ENCODE measurements at places on chromosomes 4 and X. TPM values are rescaled to one million over a fixed set of nuclear protein-coding genes. Genes with fewer than 3 reads are reported as not detected.

DNA sequence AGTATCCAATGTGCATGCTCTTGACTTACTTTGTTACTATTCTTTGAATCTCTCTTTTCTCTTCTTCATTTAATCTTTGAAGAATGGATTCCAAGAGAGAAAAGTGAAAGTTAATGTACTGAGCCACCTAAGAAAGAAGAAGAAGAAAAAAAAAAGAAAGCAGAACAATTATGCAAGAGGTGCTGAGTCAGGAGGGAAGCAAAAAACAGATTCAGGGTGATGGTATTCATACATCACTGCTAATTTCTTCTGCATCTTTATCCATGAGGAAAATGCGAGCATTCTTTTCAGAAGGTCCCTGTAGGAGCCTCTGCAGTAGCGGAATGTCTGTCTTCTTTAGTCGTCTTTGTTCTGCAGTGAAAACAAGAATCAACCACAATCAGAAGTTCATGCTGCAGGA is 43.9 kb downstream of the RASSF6 start:
- DNase-seq, result peak; percentile 59

- DNase-seq, result no peak
Observed at GRCh38 chr4:2194496-2194895, 47.4 kb downstream of the HAUS3 start.

- DNase-seq, result no peak
Observed at GRCh38 chr4:8589823-8590545, 2.6 kb upstream of the CPZ start.

DNA sequence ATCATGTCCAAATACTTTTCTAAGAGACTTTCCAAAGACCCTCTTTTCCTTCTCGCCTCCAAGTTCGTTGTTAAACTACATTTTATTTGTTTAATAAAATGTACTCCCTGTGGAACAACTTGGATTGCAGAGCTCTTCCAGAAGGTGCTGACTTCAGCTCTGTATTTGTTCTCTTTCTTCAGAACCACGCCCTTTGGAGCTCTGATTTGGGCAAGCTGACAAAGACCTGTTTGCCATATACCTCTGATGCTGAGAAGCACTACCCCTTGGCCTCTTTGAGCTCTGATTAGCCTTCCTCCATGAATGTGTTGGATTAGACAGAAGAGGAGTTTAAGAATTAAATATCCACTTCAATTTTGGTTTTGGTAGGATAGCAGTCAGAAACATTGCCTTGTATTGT is 815.1 kb upstream of the POU3F4 start:
- no peak for DNase-seq

DNA sequence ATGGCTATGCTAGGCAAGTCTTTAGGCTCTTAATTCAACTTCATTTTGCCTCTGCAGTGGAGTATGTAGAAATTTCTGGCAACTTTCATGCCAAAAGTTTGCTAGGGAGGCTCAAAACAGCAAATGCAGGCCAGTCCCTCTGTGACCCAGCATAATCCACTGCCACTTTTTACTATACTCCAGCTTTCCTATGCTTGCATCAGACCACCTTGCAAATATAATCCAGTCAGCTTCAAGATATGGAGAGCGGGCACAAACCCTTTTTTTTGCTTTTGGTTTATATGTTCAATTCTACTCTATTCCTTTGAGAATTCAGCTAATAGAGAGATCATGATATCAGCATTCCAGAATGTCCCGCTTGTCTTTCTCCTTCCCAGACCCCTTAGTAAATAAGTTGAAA is 192.0 kb upstream of the PABPC4L start:
- no peak for DNase-seq

DNA sequence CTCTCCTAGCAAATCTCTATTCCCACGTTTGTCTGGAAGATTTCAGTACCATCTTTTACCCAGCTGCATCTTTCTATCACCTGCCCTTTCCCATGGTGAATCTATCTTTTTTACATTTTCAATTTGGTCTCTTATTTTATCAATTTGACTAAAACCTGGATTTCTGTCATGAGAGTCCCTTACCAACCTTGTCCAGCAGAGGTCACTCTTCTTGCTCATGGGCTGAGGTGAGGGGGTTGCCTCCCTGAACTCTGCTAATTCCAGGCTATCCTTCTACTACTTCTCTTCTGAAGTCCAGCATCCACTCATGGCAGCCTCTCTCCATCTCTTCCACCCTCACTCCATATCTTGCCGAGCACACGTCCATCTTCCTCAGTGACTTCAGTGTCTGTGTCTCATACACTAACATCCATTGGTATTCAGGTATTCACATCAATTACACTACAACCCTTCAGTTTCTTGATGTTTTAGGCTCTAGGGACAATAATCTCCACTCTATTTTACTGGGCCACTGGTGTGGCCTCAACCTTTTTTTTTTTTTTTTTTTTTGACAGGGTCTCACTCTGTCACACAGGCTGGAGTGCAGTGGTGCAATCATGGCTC is 17.8 kb upstream of the ZNF827 start:
- DNase-seq, result peak; percentile 43

DNA sequence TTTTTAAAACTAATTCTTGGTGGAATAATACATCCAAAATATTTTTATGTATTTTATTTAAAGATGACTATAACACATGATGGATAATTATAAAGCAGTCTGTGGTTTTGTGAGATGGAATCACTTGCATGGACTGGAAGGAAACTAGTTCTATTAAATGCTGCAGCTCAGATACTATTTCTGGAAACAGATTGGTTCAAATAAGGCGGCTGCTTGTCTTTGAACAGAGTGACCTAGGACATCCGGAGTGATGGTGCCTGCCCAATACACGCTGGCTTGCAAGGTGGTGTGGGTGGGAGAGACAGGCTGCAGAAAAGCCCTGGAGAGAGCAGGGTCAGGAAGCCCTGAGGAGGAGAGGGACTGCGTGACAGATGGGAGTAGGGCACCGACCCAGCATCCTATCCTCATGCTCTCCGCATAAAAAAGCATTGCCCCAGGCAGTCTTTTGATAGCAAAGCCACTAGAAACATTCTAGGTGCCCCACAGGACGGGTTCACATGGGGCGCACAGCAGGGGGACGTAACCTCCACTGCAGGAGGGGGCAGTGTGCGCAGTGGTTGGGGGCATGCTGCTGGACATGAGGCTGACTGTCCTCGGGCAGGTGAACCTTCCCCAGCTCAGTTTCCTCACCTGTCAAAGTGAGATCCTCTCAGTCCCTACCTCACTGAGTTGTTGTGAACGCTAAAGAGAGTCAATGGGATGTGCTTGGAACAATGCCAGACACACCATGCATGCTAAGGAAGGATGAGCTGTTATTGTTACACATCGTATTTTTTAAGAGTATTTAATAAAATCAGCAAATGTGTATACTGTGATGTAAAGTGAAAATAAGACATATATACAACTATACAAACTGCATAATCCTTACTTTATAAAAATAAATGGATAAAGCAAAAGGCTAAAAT is 71.3 kb downstream of the EVC2 start:
- no peak for DNase-seq

PITX2 gene
- total RNA-seq, result 0.18 TPM

CABS1 gene
- total RNA-seq, result not detected

GAB3 gene
- 1.2 TPM for total RNA-seq

GYPE gene
- not detected for total RNA-seq

Measured in fibroblast of the aortic adventitia (primary cell).